ENCODE measurements at places on chromosomes 12 and 14.

GRCh38 chr14:40119765-40120164, 687.5 kb upstream of the FBXO33 start:
- no peak for DNase-seq

DNA sequence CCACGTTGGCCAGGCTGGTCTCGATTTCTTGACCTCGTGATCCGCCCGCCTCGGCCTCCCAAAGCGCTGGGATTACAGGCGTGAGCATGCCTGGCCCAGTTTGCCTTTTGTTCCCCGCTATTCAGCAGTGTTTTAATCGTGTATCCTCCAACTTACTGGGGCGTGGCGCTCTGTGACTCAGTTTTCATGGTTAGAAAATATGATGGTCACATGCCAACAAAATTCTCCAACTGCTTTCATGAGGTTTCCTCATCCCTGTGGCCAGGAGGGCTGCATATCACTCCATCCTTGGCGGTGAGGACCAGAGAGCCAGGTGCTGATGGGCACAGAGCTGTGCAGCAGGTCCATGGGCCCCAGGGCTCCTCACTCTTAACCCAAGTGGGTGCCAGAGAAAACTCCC, 33.0 kb upstream of the PRMT8 start:
- DNase-seq = no peak

GRCh38 chr12:62919838-62920237, 15.1 kb downstream of the PPM1H start:
- no peak for DNase-seq

DNA sequence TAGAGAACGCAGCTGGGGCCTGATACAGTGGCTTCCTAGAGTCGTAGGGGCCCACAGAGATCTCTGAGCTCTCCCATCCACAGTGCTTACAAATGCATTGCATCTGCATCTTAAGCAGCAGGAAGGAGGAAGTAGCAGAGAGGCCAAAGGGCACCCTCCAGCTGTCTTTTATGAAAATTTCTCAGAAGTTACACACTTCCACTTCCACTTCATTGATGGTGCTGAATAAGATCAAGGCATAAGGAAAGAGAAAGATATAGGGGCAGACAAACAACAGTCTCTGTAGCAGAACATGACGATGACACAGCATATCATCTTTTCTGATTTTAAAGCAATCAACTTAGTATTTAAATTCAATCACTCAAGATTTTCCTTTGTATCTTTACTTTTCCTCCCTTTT, 51.6 kb upstream of the ABCC9 start:
- DNase-seq = peak; percentile 78

GRCh38 chr14:58783792-58784511, 146.2 kb downstream of the DACT1 start:
- no peak for DNase-seq

- DNase-seq = no peak
Measured at GRCh38 chr12:92469837-92470236, 233.0 kb upstream of the PLEKHG7 start.

DNA sequence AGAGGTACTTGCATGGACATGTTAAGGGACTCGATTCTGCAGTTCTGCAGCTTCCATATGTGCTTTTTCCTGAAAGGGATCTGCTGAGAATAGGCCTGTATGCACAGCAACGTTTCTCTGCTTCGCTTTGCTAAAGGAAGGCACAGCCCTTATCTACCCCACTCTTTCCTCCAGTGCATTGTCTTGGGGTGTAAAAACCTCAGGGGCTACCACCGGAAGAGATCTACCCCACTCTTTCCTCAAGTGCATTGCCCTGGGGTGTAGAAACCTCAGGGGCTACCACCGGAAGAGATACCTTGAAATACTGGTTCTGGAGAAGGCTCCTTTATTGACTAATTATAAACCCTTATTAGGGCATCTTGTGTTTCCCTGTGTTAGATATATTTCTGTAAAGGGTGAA, 52.9 kb downstream of the SEL1L start:
- DNase-seq = no peak

- no peak for DNase-seq
Measured at GRCh38 chr12:52218001-52218400, 15.0 kb upstream of the KRT7 start.

DNA sequence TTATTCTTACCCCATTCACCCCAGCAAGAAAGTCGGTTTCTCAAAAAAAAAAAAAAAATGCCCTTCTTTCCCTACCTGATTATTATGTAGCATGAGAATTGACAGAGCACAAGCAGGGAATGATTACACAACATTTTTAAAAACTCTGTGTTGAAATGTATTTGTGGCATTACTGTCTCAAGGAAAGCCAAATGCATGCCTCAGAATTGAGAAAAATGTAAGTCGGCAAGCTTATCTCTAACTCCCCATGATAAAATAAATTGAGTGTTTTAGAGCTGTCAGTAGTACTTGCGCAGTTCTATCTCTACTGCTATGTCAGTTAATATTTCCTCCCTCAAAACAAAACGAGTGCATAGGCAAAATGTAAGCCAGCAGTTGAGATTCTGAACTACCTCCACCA, 25.7 kb downstream of the ANO4 start:
- no peak for DNase-seq

DNA sequence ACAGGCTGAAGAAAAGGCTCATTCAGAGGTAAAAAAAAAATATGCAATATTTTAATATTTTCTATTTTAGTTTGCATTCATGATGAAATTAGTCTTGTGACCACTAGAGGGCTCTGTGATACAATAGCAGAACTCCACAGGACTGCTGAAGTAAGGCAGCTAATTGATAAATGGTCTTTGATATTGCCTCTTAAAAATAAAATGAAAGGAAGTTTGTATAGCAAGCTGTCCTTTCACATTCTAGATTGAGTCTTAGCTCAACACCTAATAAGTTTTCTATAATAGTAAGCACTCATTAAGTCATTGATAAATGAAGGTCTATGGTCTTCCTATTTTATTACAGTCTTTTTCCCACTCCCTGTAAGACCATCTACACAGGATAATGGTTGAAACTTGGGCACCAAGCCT, 315.7 kb downstream of the NAV3 start:
- peak; percentile 64 for DNase-seq

DNA sequence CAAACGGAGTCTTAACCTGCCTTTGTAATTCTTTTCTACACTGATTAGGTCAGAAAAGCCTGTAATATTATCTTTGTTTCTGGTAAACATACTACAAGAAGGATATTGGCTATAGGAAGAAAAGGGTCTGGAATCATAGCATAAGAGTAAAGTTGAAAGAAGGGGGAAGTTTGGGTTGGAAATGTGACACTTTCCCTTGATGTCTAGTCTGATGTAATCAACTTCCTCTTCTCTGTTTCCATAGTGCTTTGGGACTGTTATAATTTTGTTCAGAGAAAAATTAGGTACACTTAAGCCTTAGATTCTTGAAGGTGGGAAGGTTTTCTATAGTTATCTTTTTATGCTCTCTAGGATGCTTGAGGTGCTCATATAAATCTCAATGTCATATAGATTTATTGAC, 322.2 kb downstream of the AEBP2 start:
- no peak for DNase-seq

DNA sequence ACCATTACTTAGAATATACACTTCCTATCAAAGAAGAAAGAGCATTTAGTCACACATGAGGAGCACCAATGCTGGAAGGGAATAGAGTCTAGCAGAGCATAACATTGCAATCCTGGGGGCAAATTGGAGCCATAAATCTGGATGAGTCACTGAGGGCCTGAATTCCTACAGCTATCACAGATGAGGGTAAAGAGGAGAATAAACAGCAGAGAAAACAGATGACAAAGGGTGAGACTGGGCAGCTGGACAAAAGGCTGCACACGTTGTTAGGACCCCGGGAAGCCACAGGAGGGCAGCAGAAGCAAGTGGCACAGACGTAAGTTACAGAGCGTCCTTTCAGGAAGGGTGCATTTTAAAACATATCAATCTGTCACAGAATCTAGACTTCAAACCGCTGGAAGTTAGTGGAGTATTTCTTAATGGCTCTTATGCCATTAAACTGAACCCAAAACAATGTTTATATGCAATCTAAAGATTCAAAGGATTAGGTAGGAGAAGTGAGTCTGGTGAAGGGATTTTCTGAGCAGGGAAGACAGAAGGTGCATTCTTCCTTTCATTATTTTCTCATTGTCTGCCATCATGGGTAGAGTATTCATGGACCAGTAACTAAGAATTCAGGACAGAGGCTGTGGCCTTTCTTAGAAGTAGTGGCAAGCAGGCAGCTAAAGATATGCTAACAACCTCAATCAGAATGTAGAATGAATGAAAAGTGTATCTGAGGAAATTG, 159.8 kb upstream of the DAAM1 start:
- peak; percentile 86 for DNase-seq

DNA sequence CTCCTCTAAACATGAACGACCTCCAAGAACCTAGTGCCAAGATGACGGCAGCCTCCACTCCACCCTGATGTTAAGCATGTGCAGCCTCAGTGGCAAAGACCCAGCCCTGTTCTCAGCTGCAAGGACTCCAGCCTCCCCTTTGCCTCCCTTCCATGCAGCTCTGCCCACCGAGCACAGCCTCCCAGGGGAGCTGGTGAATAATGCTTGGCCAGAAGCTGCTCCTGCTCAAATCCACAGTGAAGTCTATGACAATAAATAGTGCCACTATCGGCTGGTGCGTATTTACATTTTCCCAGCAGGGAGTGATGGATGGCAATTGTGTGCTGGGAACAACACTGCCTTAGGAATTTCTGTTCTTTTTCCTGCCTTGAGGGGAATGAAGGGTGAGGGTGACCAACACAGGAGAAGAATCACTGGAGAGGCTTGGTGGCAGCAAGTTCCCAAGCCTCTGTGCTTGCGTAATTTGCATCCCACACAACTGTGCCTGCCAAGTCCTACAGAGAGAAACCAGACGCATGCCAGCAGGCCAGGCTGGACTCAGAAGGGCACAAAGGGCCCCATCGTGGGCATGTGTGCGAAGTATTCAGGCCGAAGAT, 29.9 kb upstream of the TC2N start:
- DNase-seq = no peak

Data from Karpas-422 (cell line).